ENCODE measurements at places on chromosomes 1 and 21.

GRCh38 chr1:78003882-78004718 lies 639 bp upstream of the DNAJB4 start:
- DNase-seq: no peak

DNA sequence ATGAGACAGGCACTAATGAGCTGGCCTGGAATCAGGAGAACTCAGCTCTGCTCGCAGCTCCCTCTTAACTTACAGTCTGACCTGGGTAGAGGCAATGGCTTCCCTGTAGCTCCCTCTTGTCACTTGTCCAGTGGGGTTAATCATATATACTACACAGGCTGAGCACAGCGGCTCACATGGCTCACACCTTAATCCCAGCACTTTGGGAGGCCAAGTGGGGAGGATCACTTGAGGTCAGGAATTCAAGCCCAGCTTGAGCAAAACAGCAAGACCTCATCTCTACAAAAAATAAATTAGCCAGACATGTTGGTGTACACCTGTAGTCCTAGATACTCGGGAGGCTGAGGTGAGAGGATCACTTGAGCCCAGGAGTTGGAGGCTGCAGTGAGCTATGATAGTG lies 4.2 kb downstream of the S100A6 start:
- no peak for DNase-seq

DNA sequence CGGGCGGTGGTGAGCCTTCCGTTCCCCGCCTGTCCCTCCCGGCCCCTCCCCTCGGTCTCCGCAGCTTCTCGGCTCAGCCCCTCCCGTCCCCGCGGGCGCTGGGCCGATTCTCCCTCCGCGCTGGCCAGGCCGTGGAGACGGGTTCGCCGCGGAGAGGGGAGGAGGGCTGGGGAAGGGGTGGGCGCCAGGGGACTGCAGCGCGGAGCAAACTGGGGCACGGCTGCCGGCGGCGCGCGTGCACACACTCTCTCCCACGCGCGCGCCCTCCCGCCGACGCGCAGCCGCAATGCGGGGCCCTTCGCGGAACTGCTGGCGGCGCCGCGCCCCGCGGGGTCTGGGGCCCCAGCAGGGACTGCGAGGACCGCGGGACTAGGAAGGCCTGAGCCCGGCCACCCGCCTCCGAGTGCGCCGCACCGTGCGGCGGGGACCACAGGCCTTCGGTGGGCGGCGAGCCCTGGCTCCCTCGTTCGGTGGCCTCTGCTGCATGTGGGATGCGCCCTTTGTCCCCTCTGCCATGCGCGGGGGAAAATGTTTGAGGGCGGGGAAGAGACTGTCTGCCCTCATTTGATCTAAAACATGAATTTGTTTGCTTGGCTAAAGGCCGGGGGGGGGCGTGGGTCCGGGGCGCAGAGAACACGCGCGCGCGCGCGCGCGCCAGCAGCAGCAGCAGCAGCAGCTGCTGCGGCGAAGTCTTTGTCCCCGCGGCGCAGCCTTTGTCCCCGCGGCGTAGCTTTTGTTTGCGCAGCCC lies 90.7 kb upstream of the VAMP3 start:
- DNase-seq: no peak

DNA sequence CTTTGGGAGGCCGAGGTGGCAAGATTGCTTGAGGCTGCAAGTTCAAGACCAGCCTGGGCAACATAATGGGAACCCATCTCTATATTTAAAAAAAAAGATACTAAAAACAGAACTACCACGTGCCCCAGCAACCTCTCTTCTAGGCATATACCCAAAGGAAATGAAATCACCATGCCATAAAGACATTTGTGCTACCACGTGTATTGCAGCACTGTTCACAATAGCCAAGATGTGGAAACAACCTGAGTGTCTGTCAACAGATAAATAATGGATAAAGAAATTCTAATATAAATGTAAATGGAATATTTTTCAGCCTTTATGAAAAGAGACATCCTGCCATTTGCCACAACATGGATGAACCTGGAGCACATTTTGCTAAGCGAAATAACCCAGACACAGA lies 128.6 kb downstream of the PCNX2 start:
- no peak for DNase-seq

DNA sequence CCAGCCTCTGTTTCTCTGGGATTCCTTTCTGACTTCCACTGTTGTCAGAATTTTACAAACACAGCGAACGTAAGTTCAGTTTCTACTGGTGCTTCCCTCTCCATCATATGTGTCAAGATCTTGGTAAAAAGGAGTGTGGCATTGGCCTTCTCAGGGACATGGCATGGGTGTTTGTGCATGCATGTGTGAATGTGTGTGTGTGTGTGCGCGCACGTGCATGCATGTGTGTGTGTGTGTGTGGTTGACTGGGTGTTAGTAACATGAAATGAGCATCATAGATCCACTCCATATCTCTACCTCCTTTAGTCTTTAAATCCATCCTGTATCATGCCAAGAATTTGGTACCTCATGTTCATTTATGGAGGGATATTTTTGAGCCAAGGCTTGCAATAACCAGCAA lies 411.3 kb downstream of the NPHP4 start:
- DNase-seq: no peak

Measured in stimulated activated CD8-positive, alpha-beta memory T cell treated with anti-CD3 and anti-CD28 coated beads, Interleukin-4, amount 100 ng/mL, for 1 hour (primary cell).